RKO (cell line): ENCODE measurements at places on chromosomes 7 and 10.

GRCh38 chr10:28256776-28257175 lies 46.1 kb downstream of the MPP7 start:
- no peak for DNase-seq

GRCh38 chr10:14579405-14579804 lies 195.3 kb downstream of the FAM107B start:
- no peak for DNase-seq

DNA sequence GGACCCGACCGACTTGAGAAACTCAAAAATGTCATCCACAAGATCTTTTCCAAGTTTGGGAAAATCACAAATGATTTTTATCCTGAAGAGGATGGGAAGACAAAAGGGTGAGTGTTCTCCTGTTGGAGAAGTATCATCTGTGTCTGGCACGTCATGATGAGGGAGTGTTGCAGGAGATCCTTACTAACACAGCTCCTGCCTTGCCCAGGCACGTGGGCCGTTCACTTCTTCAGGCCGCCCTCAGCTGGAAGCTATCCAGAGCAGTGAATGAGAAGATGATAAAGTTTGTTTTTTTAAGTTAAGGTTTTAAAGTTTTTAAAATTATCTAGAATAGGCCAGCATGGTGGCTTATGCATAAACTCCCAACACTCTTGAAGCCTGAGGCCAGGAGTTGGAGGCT lies 6.2 kb downstream of the EIF3B start:
- DNase-seq = no peak

GRCh38 chr7:98496618-98497017 lies 95.7 kb upstream of the BAIAP2L1 start:
- no peak for DNase-seq

DNA sequence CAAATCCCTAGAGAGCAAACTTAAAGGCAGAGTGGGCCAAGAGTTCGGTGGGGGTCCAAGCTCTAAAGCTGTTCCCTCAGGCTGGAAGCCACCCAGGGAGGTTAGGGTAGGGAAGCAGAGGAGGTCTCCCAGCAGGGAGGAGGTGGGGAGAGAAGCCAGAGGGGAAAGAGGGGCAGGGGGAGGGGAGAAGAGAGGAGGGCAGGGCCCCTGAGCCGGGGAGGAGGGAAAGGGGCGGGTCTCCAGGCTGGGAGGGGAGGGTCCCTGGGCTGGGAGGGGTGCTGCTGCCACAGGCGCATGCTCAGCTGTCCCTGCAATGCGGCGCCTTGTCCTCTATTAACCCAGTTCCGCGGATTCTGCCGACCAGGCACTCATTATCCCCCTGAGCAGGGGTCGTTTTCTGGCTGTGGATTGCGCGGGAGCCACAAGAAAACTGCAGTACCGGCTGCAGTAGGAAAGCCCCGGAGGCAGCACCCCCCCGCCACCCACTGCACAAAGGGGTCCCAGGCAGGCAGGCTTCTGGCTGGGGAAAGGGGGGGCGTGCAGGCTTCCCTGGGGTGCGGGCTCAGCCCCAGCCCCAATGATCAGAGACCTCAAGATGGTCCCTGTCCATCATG lies 49.3 kb downstream of the CAMK2B start:
- DNase-seq = no peak

GRCh38 chr7:94040254-94040653 lies 36.1 kb upstream of the BET1 start:
- DNase-seq = no peak

GRCh38 chr10:98488669-98489430 lies 42.1 kb upstream of the HPS1 start:
- DNase-seq = no peak

DNA sequence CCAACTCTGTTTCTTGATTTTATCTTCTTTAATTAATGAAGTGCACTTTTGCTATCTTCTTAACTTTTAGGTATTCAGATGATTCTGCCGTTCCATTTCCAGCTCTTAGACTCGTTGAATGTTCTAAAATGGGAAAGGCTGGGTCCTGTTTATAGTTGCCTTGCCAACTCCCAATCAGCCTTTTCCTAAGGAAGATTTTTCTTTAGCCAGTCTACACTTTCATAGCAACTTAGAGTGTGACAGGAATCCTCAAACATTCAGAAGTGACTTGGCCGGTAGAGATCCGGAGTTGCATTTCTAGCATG lies 23.0 kb upstream of the TRIL start:
- DNase-seq = no peak

DNA sequence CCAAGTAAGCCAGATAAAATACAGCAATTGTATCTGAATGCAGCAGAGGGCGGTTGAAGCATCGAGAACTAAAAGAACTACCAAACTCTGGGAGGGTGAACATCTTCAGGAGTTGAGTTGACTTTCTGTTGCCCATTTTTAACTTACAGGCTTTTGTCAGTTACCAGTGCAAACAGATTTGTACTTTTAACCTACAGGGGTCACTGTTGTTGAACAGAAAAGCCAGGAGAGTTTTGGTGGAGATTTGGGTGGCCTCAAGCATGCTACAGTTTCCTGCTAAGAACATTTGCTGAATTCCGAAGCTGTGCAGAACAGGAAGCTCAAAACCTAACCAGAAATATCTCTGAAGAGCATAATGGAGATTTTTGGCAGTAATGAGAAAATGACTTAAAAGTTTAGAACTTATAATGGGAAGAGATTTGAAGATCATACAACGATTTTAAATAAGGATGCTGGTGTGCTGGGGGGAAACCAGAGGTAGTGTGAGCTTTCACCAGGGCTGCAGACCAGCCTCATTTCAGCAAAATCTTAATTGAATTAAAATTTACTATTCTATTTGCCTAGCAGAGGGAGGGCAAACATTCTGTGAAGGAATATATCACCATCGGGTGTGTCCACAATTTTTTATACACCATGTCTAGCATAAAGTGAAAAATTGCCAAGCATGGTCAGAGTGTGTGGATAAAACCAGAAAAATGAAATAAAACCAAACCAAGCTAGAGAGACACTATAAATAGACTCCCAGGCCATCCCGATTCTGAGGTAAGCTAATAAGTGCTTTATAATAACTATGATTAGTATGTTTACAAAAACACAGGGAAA lies 208.6 kb upstream of the CCDC6 start:
- DNase-seq = peak; percentile 30

DNA sequence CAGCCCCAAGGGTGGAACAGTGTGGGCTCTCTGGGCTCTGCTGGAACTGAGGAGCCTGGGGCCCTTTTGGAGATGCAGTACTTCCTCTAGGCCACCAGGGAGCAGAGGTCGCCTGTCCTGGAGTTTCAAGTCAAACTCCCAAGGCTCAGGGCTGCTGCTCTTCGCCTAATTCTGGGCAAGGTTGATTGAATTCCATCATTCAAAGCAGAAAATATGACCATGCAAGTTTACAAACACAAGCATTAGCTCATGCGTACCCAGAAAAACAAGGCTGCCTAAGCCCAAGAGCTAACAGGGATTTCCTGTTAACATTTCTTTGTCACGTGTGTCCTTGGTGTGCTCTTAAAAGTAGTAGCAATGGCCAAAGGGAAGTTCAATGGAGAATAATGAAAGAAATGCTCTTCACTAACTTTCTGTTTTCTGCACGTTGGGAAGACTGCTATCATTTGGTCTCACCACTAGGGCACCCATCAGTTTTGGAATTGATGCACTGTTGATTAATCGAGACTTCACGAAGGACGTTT lies 20.1 kb downstream of the LDB3 start:
- DNase-seq = peak; percentile 68

DNA sequence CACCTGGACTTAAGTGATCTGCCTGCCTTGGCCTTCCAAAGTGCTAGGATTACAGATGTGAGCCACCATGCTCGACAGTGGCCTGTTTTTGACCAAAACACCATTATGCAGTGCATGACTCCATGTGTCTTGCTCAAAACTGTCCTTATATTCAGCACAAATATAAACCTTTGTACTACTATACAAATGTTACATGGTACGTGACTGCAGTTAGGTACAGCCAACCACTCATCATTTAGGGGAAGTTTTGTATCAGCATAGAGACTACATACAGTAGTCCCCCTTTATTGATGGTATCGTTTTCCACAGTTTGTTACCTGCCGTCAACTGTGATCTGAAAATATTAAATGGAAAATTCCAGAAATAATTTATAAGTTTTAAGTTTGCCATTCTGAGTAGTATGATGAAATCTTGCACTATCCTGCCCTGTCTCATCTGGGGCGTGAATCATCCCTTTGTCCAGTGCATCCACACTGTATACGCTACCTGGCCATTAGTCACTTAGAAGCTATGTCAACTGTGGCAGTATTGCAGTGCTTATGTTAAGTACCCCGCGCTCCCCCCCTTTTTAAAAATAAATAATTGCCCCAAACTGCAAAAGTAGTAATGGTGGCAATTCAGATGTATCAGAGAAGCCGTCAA lies 23.3 kb upstream of the ZNF282 start:
- DNase-seq = no peak

GRCh38 chr10:112461029-112461887 lies 14.2 kb downstream of the VTI1A start:
- DNase-seq = peak; percentile 88

GRCh38 chr7:46157404-46157803 lies 236.3 kb upstream of the IGFBP3 start:
- DNase-seq = no peak

DNA sequence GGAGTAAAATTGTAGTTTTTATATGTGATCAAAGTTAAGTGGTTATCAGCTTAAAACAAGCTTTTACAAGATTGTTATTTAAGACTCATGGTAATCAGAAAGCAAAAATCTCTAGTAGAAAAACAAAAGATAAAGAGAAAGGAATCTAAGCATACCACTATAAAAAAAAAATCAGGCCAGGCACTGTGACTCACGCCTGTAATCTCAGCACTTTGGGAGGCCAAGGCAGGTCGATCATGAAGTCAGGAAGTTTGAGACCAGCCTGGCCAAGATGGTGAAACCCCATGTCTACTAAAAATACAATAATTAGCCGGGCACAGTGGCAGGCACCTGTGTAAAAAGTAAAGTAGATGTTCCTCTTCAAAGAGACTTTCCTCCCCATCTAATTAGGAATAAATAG lies 265.9 kb upstream of the NRP1 start:
- no peak for DNase-seq

DNA sequence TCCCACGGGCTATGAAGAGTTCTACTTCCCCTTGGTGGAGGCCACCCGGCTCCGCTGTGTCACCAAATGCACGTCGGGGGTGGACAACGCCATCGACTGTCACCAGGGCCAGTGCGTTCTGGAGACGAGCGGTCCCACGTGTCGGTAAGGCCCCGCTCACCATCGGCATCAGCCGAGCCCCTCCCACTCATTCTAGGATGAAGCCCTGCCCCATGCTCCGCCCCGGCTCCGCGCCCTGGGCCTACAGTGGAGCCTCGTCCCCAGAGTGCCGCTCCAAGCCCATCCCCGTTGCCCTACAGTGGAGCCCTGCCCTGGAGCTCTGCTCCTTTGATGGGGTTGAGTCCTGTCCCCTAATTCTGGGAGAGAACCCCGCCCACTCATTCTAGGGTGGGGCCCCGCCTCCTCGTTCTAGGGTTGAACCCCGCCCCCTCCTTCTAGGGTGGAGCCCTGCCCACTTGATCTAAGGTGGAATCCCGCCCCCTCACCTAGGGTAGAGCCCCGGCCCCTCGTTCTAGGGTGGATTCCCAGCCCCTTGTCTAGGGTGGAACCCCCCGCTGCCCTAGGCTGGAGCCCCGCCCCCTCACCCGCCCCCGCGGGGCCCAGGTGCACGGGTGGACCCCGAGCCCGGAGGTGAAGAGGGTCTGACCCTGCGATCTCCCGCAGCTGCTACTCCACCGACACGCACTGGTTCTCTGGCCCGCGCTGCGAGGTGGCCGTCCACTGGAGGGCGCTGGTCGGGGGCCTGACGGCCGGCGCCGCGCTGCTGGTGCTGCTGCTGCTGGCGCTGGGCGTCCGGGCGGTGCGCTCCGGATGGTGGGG lies 3.4 kb upstream of the MUC12 start:
- DNase-seq = peak; percentile 89

DNA sequence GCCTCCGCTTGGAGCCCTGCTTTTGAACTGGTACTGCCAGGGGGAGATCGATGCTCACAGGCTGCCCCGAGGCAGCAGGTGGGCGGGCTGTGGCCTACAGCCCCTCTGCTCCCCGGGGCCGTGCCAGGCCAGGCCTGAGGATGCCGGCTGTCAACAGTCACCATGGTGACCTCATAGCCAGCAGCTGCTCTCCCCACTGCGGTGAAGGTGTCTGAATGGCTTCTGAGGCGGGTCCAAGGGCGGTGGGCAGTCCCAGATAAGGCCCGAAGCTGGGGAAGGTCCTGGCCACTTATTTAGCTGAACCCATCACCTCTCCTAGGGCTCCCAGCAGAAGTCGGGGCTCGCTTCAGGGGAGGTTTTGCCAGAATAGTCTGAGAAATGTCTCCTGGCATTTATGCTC lies 179.3 kb downstream of the ARHGAP12 start:
- DNase-seq = no peak

GRCh38 chr7:127474457-127474856 lies 81.9 kb upstream of the ZNF800 start:
- DNase-seq = peak; percentile 48

GRCh38 chr10:108132303-108132702 lies 967.8 kb upstream of the SORCS1 start:
- DNase-seq = no peak

GRCh38 chr10:77566236-77566635 lies 71.4 kb downstream of the KCNMA1 start:
- no peak for DNase-seq

DNA sequence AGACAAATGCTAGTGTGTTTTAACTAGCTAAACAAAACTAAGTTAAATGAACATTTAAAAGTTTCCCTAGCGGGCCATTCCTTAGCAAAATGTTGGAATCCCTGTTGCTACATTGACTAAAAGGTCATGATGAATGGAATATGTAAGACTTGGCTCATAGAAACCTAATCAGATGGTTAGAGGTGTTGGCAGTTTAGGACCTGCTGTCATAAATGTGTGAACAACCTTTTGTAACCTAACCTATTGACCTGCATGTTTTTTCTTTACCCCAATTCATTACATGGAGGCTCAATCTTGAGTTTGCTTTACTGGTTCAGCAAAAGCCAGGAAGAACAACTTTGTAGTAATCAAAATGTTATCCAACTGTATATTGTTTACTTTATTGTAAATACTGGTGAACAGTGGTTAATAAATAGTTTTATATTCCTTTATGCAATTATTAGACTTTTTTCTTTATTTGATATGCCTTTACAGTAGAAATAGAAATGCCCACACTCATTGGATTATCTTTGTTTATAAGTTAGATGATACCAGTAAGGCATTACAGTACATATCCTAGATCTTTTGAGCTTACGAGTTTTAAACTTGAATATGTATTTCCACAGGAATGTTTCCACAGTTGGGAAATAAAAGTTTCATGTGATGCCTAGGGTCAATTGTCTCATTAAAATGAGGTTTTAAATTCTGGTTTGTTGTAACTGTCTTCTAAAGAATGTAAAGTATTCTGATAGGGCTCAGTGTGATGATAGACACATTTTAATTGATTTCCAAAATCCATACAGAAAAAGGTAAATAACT lies 11.6 kb downstream of the CBX3 start:
- no peak for DNase-seq

DNA sequence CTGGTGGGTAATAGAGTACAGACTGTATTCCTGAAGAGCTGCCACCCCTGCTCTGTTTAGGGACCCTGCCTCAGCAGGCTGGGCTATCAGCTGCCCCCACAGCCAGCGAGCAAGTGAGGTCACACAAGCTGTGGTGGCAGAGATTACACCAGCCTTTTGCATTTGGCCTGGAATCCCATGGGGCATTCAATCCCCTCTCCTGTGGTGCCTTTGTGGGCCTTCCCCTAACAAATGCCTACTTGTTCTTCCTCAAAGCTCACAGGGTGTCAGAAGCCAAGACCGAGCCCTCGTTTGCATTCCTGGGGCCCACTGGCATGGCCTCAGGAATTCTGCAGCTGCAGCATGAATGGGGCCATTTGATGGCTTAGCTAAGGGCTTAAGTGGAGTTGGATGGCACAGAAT lies 212.7 kb upstream of the PHYHIPL start:
- DNase-seq = no peak
